NCI-H2081 (cell line): ENCODE measurements at places on chromosomes 16 and 17.

DNA sequence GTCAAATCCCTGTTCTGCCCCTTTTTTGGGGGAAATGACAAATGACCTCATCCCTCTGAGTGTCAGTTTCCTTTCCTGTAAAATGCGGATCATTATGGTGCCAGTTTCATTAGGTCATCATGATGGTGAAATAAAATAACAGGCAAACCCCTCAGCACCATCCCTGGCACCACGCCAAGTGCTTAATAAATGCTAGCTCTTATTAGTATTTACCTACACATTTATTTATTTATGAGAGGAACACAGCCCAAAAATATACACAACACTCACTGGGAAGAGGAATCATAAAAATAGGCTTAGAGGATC is 28.6 kb upstream of the GPRC5B start:
- DNase-seq = no peak

GRCh38 chr17:17849147-17849820 is 12.5 kb upstream of the SREBF1 start:
- DNase-seq = peak; percentile 66

GRCh38 chr17:7419819-7420610 is at the start of gene SPEM1:
Gene SPEM1 (plus strand): TSS chr17:7420324. CDS start chr17:7420385, 61 bp downstream.
- no peak for DNase-seq

GRCh38 chr17:36632916-36633771 is 31.8 kb downstream of the MRM1 start:
- DNase-seq = no peak

- DNase-seq = no peak
Observed at GRCh38 chr16:11506741-11507305, 79.9 kb downstream of the LITAF start.

- no peak for DNase-seq
Observed at GRCh38 chr16:57797526-57798266, 4.6 kb downstream of the KIFC3 start.

DNA sequence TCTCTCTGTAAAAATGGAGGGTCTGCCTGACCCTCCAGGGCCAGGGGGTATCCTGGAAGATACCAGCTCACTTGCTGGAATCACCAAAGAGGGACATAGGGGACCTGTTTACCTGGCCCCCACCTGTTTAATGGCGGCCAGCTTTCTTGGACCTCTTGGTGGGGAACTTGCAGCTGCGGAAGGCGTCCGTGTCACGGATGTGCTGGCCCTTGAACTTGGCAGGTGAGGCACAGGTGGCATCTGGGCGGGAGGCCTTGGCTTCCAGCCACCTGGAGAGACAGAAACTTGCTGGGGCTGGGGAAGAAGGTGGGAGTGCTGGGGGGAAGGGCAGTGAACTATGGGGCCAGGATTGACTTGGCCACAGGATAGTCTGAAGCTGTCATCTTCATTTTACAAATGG is 3.5 kb downstream of the CHAD start:
- no peak for DNase-seq

GRCh38 chr16:27232061-27232900 is 29.0 kb downstream of the KDM8 start:
- no peak for DNase-seq

DNA sequence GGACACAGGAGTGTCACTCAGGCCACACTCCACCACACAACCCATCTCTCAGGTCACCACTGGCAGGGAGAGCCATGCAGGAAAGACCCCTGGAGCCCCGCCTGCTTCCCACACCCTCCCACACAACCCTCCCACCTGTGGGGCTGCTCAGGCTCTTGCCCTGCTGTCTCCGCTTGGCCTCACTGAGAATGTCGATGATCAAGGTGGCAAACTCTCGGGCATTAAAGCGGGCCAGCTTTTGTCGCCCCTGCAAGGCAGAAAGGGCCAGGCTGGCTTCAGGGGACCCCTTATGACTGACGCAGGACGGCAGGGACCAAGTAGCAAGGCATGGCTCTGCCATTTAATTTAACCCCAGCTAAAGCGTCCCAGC is 8.5 kb downstream of the TP53I13 start:
- DNase-seq = no peak

DNA sequence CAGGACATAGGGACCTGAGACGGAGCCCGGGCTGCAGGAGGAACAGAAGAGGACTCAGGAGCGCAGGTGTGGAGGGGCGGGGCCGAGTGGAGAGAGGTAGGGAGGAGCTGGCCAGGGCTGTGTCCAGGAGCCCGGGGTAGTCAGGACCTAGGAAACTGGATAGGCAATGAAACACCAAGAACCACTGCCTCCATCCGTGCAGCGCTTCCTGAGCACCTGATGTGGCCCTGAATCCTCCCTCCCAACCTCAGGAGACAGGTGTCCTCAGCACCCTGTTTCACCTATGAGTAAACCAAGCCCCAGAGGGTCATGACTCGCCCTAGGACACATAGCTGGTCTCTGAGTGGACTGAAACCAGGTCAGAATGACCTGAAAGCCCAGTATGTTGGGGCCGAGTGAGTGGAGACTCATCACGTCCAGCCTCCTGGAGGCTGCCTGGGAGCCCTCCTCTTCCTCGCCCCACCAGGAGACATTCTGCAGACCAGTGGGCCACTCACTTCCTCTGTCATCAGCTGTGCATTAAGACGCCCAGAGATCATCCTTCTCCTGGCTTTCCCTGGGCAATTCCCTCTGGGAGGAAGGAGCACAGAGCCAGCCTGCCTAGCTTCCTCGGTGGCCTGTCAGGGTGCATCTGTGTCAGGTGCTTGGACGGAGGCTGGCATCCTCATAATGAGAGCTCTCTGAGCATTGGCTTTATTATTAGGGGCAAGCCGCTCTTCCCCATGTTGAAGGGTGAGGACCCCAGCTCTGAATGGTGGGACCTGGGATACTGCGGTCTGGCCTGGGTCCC is 72.8 kb downstream of the SCNN1B start:
- DNase-seq = no peak

DNA sequence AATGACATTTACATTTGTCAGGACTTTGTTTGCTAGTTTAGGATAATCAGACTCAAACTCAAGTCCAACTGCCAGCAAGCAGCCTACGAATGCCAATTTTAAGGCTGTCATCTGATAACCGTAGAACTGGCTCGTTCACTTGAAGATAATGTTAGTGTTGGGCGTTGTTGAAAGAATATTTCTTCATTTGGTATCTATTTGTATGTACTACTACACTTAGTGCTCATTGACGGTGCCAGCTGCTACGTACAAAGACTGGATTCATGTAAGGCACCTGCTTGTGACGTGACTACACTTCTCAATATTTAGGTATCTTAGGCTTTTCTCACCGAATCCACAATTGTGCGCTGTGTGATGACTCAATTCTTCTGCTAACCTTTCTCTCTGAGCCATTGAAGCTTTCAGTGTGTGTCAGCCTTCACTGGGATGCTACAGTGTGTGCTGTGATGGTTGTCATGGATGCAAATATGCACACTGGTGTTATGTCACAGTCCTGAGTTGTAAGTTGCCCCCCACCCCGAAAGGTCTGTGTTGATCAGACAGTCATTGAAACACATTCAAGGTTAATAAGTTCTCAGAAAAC is 5.7 kb downstream of the ATP2C2 start:
- no peak for DNase-seq

- no peak for DNase-seq
Observed at GRCh38 chr16:53756275-53756996, 52.5 kb downstream of the FTO start.
